Stimulated activated CD8-positive, alpha-beta memory T cell treated with anti-CD3 and anti-CD28 coated beads, Interleukin-4, amount 100 ng/mL, for 1 hour (primary cell): ENCODE measurements at places on chromosomes 3 and 15.

GRCh38 chr15:74396146-74396438 is 28.6 kb upstream of the CYP11A1 start:
- DNase-seq = no peak

- DNase-seq = no peak
Observed at GRCh38 chr3:52373676-52374075, 57.6 kb downstream of the DNAH1 start.

GRCh38 chr3:58059349-58060321 is 51.4 kb downstream of the FLNB start:
- no peak for DNase-seq

GRCh38 chr3:151067158-151067557 is 18.3 kb upstream of the MED12L start:
- no peak for DNase-seq
